ENCODE measurements at places on chromosomes 7 and 10.

GRCh38 chr7:126774077-126774476 lies 478.7 kb downstream of the GRM8 start:
- no peak for DNase-seq

DNA sequence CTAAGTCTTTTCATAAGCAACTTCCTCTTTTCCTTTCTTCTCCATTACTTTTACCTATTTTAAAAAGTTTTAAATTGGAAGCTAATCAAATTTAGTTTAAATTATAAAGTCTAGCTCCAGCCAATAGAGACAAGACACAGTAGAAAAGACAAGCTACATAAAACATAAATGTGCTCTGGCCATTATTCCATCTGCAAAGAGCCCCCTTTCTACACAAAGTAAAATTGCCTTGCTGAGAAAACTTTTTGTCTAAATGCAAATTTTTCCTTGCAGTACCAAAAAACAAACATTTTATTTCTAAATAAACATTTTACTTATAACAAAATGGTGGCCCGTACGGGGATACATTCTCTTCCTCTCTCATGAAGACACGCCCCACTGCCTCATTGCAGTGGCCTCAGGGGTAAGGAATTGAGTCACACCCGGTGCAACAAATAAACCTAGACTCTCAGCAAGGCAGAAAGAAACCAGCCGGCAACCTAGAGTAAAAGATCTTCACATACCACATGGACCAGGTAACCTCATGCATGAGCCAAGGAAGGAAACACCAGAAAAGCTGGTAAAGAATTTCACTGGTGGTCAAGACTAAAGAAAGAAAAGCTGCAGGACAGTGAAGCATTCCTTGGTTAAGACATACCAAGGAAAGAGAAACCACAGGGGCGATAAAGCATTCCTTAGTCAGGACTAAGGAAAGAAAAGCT lies 71.6 kb upstream of the ZNF746 start:
- peak; percentile 0 for DNase-seq

- no peak for DNase-seq
Observed at GRCh38 chr7:118327174-118327573, 102.7 kb downstream of the ANKRD7 start.

- no peak for DNase-seq
Observed at GRCh38 chr10:69220041-69220451, at the start of gene HKDC1. HKDC1 (plus strand) TSS chr10:69220332; CDS start chr10:69220436, 104 bp downstream.

DNA sequence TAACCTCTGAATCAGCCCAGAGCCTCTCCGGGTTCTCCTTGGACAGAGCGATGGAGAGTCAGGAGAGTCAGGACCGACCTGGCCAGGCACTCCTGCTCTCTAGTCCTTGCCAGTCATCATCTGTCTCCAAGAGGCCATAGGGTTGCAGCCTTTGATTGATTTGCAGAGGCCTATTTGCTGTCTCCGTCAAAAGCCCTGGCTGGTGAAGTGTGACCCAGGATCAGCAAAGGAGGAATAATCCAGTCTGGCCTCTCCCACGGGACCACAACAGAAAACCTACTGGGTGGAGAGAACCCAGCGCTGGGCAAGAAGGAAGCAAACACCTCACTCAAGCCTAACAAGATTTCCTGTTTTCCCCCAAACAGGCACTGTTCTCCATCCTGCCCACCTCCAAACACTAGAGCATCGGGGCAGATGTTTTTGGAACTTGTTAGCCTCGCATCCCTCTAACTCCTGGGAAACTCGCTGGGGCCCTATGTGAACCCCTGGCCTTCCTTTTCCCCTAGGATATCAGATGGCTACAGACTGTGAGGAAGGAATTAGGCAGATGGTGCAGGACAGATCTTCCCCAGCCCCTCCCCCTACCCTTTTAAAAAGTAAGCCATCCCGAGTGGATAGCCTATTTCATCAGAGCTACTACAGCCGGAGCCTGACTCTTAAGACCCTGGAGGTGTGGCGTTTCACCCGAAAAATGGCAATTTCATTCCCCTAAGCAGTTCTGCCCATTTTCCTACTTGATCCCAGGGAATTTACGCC lies 54.3 kb downstream of the PODXL start:
- no peak for DNase-seq

DNA sequence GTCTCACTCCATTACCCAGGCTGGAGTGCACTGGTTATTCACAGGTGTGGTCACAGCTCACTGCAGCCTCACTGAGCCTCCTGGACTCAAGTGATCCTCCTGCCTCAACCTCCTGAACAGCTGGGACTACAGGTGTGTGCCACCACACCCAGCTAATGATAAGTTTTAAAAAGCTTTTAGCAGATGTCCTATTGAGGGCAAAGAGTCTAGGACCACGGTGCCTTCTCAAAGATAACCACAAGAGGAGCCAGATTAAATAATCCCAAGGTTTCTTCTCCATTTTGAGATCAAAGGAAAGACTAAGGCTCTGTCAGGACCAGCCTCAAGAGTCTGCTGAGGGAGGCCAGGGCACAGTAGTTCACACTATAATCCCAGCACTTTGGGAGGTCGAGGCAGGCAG lies 4.7 kb downstream of the ATP5MF start:
- DNase-seq = no peak

DNA sequence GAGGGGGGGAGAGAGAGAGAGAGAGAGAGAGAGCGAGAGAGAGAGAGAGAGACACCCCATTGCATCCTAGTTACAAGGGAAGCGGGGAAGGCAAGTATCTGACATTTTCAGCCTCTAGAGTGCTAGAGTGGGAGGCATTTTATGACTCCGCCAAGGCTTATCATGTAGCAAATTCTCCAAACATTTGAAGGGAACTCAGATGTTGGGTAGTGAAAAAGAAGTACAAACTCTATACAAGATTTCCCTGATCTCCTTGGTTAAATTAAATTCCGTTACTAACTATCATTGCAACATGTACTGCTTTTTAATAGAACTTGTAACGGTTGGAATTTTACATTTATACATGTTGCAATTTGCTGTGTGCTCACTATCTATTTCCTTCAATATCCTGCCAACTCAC lies 83.4 kb upstream of the FAM3C start:
- no peak for DNase-seq

- no peak for DNase-seq
Observed at GRCh38 chr10:79473496-79474095, 28.2 kb upstream of the ZCCHC24 start.

- DNase-seq = no peak
Observed at GRCh38 chr7:66564045-66564444, 64.6 kb upstream of the KCTD7 start.

DNA sequence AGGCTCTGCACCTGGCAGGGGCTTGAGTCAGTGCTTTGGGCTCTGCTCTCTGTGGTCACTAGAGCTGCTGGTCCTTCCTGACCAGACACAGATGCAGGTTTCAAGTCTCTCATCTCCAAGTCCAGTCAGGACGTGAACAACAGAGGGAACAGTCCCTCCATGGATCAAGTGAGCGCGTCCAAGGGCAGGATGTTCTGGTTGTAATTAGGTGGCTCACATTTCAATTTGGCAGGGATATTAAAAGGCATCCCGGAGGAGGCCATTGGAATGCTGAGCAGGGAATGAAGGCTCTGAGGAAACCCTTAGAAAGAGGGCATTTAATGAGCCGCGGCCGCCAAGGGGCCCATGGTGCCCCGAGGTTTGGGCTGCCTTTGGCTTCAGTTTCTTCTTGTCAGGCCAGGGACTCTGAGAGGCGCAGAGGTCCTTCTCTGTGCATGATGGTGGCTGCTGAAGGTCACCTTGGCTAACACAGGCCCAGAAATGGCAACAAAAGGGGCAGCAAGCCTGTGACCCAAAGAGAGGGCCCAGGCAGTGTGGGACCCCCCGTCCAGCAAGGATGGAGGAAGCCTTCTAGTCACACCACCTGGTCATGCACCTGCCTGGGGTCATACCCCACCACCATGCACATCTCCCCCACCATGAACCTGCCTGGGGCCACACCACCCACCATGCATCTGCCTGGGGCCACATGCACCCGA lies 30.7 kb upstream of the INPP5A start:
- no peak for DNase-seq

DNA sequence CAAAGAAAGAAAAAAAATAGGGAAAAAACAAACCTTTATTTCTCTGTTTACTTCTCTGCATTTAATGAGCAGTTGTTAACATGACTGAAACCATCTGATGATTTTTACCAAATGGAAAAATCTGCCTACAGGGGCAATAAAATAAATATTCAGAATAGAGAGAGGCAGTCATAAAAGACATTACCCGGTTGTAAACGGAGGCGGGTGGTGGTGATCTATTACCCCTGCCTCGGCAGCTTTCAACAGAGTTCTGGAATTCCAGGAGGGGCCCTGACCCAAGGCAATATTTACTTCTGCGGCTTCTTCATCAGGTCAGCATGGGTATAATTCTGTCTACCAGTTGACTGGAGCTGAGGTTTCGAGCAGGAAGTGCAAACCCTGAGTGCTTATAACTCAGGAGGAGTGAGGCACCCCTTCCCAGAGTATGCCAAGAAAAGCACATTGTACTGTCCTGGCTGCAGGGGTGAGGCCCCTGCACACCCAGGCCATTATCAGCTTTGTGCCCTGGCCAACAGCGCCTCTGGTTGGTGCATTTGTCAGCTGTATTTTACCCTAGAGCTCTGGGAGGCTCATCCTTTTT lies 8.2 kb upstream of the CXCL12 start:
- no peak for DNase-seq

DNA sequence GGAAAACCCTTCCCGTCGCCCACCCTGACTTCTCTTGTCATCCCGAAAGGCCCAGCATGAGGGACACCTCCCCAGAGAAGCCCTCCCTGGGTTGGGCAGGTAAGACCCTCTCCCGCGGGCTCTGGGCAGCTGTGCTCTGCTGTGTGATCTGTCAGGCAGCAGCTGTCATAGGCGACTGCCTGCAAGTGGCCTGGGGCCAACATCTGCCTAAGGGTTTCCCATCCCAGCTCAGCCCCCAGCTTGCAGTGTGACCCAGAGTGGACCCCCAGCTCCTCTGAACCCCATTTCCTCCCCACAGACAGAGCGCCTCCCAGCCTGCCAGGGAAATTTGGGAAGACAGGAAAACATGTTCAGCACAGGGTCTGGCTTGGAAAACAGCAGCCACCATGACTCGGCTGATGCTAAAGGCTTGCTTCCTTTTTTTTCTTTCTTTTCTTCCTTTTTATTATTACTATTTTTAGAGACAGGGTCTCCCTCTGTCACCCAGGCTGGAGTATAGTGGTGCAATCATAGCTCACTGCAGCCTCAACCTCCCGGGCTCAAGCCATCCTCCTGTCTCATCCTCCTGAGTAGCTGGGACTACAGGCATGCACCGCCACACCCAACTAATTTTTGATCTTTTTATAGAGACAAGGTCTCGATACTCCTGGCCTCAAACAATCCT lies 18.3 kb upstream of the TNRC18 start:
- DNase-seq = peak; percentile 53

DNA sequence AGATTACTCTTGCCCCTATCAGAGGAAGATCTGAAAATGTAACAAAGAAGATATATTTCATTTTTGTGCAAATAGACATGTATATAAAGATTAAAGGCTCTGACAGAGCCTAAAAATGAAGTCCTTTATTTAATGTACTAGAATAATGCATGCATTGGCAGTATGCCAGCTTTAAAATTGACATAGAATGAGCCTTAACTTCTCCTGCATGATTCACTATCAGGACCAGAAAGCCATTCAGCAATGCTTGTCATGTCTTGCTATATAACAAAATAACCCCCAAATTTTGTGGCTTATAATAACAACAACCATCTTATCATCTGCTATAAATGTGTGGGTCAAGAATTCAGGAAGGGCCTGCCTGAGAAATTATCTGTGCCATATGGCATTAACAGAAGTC lies 411.9 kb downstream of the GRM8 start:
- DNase-seq = no peak

DNA sequence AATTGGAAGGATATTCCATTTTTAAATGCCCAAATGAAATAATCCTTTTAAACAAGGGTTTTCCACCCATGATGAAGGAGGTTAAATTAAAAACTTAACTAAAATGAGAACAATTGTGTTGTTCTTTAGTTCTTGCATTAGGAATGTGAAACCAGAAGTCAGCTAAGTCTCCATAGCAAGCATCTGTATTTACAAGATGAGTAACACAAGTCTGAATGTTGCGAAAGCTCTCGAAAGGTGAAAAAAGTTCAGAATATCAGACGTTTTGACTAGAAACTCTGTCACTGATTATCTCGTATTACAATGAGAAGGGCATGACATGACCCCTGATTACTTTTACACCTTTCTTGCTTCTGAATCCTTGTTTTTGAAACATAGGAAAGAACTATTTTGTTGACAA lies 149.6 kb downstream of the BICC1 start:
- no peak for DNase-seq

DNA sequence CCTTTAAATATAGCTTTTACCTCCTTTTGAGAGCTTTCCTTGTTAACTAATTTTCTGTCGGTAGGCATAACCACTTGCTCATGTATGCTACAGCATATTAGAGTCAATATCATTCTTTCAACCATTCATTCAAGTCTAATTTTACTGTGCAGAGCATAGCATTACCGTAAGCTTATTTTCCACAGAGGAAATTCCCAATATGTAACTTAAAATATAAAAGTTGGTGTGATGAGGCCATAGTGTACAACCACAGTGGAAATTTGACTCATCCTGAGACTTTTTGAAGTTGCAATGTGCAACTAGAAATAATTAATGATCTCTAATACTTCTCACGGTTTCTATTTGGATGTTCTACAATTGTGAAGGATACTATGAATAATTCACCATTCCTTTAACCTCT lies 80.6 kb upstream of the KLF6 start:
- no peak for DNase-seq

DNA sequence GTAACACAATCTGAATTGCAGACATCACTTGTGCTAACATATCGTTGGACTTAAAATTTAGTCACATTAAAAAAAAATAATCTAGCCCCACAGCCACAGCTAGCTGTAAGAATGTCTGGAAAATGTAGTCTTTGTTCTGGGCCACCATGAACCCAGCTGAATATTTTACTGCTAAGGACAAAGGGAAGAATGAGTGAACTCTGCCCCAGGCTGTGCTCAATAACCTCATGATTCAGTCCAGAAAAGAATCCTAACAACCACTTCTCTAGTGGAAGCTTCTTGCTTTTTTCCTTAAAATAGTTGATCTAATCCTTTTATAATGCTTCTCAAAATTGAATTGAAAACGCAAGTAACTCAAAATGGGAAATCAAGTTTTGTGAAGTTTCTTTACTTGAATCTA lies 25.6 kb upstream of the SOSTDC1 start:
- no peak for DNase-seq

DNA sequence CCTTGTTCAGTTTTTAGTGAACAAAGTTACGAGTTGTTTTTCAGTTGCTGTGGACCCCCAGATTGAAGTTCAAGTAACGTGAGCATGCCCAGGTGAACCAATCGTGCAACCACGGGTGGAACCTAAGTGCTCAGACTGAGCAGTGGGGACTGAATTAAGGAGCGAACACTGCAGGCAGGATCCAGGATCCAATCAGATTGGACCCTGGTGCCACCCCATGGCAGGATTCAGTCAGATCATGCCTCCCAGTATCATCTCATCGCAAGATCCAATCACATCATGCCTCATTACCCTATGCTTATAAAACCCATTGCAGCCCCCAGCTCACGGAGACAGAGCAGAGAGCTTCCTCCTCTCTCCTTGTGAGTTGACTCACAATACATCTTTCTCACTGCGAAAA lies 80.9 kb downstream of the PFKFB3 start:
- DNase-seq = no peak
